ENCODE measurements at places on chromosomes 3 and 15.

- no peak for DNase-seq
These were observed 274.5 kb downstream of the NEK10 start for GRCh38 chr3:27094721-27095120.

GRCh38 chr3:171181907-171182690 is 155.6 kb upstream of the SLC2A2 start:
- no peak for DNase-seq

GRCh38 chr3:195570344-195570743 is 13.4 kb downstream of the APOD start:
- DNase-seq = no peak

DNA sequence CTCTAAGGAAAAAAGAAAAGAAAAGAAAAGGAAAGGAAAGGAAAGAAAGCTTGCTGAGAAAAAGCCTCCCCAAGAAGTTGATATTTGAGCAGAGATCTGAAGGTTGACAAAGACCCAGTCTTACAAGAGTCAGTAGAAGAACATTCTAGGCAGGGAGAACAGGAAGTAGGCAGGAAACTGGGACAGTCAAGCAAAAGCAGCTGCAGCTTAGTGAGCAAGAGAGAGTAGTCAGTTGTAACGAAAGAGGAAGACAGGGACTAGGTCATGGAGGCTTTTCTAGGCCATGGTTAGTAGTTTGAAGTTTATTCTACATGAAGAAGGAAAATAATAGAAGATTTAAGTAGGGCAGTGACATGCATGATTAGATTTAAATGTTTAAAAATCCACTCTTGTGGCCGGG is 31.8 kb upstream of the KLHL6 start:
- no peak for DNase-seq

DNA sequence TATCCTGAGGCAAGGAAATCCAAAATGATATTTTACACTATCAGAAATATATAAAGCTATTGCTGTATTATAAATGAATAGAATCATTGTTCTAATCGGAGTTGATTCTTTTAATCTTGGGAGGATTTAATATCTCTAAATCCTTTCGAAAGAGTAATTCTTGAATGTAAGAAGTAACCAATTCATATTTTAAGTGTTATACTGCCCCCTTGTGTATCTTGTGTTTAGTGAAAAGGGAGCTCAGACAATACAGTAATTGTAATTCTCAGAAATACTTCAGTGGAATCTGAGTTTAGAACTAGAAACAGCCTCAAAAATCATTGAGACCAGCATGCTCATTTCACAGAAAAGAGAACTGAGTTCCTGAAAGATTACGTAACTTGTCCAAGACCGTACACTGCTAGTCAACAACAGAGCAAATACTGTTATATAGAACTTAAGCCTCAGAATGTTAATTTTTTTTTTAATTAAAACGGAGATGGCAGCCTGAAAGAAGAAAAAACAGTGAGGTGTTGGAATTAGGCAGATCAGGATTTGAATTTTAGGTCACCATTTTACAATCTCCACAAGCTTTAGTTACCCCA is 42.9 kb downstream of the PLCH1 start:
- DNase-seq = peak; percentile 77

DNA sequence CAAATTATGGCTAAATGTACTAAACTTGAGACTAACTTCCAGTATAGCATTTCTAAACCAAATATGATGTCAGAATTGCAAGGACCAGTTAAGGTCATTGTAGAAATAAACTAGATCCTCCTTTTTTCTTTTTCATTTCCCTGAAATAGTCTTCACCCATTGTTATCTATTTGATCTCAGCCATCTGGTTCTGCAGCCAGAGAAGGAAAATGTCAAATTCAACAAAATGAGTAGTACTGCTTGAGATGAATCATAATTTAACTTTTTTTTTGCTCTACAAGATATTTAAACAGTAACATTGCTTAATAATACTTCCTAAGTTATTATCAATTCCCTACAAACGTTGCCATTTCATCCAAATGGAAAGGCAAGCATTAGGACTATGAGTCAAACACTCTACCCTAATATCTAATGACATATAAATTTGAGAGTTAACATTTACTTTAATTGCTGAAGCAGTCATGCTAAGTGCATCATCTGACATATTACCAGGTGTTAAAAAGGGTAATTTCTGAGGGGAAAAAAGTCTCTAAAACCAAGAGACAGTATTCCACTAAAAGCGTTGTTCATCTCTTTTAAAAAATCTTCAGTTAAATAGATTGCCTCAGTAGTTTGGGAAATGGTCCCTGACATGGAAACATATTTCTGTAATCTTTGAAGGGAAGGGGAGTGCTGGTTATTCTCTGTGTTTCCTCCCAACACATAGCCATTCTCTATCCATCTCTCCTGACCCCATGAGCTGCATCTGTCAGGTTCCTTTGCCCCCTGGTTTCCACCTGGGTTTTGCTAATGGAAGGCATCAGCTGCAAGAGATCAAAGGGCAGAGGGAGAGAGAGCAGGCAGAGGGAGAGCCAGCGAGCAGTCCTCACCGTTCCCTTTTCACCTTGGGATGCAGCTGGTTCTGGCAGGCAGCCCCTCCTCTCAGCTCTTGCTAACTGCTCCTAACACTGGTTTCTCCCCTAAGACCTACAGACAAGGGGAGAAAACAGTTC is 138.5 kb downstream of the ARPP21 start:
- DNase-seq = no peak

GRCh38 chr3:108293858-108294257 is 2.5 kb upstream of the HHLA2 start:
- DNase-seq = no peak

DNA sequence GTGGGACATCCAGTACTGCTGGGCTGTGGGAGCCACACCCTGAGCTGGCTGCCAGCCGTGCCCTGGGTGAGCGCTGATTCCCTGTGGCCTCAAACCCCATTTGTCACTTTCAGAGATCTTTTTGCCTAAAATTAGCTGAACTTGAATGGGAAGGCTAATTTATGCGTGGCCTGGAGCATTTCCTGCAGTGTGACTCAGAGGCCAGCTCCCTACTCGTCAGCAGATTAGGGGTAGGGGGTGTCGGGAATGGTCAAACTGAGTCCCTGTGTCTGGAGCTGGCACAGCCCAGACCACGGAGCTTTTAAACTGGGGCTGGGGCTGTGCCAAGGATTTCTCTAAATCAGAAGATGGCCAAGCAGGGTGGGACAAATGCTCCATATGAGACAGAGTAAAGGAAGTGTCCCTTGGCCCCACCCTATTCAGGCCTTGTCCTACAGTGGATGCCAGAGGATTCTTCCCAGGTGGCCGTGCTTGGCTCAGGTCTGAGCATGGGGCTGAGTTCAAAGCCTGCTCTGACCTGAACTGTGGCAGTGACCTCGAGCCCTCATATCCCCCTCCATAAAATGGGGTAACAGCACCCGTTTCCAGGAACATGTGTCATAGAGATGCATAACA is 59.7 kb downstream of the ATP2B2 start:
- DNase-seq = no peak

- DNase-seq = no peak
These were observed 230.6 kb upstream of the PEX5L start for GRCh38 chr3:180267202-180267843.

- no peak for DNase-seq
These were observed 152.4 kb upstream of the MRPL3 start for GRCh38 chr3:131655070-131655690.

GRCh38 chr3:122231465-122232157 is 48.1 kb downstream of the CASR start:
- no peak for DNase-seq

GRCh38 chr3:166195808-166196207 is 358.6 kb upstream of the BCHE start:
- DNase-seq = no peak

GRCh38 chr3:119485563-119485962 is 12.8 kb upstream of the TIMMDC1 start:
- DNase-seq = no peak

DNA sequence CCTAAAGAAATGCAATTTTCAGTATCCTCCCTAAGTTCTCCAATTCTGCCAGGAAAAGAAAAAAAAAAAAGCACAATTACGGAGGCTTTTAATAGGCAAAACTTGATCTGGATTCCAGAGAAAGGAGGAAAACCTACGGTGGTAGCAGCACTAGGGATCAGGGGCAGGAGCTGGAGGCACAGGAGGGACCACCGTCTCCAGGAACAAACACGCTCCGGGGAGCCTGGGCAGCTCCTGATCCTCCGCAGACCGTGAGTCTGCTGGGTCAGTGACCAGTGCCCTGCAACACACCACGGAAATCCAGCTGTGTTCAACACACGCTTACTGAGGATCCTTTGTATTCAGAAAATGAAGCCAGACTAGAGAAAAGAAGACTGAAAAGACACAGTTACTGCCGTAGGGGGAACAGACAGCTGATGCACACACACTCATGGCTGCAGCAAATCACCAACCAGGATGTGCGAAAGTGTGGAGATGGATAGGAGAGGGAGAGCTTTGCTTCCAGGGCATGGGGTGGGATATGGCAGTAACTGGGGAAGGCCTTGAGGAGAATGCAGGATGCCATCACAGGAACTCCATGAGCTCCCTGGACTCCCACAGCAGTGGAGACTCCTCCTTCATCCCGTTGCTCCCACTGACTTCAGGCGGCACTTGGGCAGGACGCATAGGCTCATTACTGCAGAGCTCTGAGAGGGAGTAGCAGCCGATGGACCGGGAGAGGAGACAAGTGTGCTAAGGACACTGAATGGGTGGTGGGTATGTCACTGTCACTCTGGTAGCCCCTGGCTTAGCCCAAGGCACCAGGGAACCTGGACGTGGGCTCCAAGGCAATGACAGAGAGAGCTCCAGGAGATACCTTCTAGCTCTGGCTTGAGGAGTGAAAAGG is 167.0 kb downstream of the ATP10A start:
- peak; percentile 26 for DNase-seq

GRCh38 chr15:95095250-95095649 is 863.9 kb downstream of the MCTP2 start:
- DNase-seq = no peak

GRCh38 chr3:122921791-122922651 is 105.5 kb downstream of the SEMA5B start:
- no peak for DNase-seq

GRCh38 chr3:134354612-134355251 is 19.5 kb downstream of the AMOTL2 start:
- no peak for DNase-seq

- no peak for DNase-seq
These were observed 355.8 kb downstream of the MCTP2 start for GRCh38 chr15:94587113-94587512.

- no peak for DNase-seq
These were observed 2.7 kb downstream of the MAP6D1 start for GRCh38 chr3:183822631-183823030.

DNA sequence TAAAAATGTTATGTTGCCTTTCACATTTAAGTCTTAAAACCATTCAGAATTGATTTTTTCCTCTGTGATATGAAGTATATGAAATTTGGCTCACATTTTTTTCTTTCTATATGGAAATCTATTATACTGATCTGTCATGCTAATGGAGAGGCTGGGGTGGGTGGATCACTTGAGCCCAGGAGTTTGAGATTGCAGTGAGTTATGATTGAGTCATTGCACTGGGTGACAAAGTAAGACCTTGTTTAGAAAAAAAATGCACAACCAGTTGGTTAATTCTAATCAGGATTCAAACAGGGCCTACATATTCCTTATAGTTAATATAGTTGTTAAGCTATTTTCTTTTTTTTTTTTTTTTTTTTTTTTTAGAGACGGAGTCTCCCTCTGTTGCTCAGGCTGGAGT is 230.5 kb downstream of the MFSD1 start:
- no peak for DNase-seq

DNA sequence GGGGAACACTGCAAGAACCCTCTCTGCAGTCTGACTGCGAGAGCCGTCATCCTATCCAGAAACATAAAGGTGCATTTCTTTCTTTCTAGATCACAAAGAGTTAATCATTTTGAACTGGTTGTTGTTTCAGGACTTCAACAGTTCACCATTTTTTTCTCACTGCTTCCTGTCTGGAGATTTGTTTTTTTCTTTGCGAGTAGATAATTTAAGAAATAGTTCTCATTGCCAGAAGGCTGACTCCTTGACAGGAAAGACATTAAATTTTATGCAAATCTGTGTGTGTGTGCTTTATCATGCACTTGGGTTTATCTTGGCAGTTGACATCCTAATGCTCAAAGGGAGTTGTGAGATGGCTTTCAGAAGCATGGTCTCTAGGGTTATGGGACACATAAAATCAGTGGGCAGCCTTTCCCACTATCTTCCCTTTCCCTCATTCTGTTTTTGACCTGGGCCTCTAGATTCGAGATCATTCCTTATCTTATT is 123.5 kb upstream of the TBL1XR1 start:
- no peak for DNase-seq

DNA sequence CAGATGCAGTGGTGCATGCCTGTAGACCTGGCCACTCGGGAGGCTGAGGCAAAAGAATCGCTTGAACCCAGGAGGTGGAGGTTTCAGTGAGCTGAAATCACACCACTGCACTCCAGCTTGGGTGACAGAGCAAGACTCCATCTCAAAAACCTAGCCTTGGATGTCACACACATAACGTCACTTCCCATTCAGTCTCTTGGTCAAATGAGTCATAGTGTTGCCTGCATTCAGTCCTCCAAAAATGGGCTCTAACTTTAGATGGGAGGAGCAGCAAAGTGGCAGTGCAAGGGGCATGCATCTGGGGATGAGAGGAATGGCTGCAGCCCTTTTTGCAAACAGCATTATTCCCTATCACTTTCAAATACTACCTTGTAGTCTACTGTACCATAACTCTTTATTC is 62.9 kb upstream of the AGBL1 start:
- DNase-seq = no peak

GRCh38 chr3:134126153-134126552 is 96.4 kb upstream of the SLCO2A1 start:
- DNase-seq = no peak

DNA sequence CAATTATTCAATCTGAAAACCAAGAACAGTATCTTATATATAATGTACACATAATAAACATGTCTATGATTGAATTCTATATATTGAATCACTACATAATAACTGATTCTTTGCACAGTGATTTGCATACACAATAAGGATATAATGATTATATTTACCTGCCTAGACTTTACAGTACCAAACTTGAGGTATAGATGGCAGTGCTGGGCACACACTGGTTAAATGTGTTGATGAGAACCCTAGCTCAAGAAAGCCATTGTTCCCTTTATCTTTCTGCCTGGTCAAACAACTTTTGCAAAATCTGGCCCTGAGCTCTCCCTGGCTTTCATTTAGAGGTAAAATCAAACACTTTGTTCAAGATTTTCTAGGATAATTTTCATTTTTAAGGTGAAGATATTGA is 697.7 kb downstream of the TUSC7 start:
- DNase-seq = no peak

- no peak for DNase-seq
These were observed 34.5 kb downstream of the ACAA1 start for GRCh38 chr3:38102444-38102814.

DNA sequence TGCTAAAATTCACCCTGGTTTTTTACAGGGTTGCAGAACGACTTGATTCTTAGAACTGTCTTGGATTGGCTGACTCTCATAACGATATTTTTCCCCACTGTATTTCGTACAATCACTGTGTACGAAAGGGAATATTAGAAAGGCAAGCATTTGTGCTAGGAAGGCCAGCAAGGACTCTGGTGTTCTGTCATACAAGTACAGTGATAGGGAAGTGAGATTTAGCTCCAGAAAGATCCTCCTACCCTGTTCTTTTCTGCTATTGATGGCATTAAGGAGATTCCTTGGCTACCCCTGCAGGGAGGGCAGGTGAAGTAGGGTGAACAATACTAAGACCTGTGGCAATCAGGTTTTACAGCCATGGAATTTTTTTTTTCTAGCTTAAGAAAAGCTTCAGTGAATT is 53.8 kb upstream of the SCAANT1 start:
- DNase-seq = no peak
